Right cardiac atrium (tissue), 5 donors: ENCODE measurements at places on chromosomes 7 and 10. TPM values are rescaled to one million over a fixed set of nuclear protein-coding genes. Genes with fewer than 3 reads are reported as not detected.

MMRN2 gene
- polyA plus RNA-seq, result 19.8 TPM

APBB1IP gene
- 2.8 TPM for polyA plus RNA-seq

RAB19 gene
- not detected for polyA plus RNA-seq

SORCS3 gene
- 0.07 TPM for polyA plus RNA-seq

TEX47 gene
- polyA plus RNA-seq, result not detected

VAX1 gene
- polyA plus RNA-seq, result not detected

PAOX gene
- 2.7 TPM for polyA plus RNA-seq

WAPL gene
- 10.9 TPM for polyA plus RNA-seq

DNA sequence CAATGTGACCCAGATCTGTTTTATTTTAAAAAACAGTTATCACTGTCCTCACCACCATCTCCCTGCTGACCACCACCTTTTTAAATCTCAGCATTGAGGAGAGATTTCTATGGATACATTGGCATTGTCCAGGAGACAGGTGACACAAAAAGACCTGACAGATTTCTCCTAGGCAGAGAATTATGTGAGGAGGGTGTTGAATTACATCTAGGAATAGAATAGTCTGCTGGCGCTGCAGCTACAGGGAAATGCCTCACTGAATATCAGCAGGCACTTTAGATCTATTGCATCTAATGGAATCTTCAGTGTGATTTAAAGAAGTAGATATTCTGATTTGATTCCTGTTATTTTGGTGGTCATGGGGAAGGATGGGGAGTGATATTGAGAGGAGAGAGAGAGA is 593.5 kb downstream of the NRG3 start:
- DNase-seq, result no peak

GRCh38 chr7:128791972-128792327 is 182 bp downstream of the CCDC136 start:
- no peak for DNase-seq

DNA sequence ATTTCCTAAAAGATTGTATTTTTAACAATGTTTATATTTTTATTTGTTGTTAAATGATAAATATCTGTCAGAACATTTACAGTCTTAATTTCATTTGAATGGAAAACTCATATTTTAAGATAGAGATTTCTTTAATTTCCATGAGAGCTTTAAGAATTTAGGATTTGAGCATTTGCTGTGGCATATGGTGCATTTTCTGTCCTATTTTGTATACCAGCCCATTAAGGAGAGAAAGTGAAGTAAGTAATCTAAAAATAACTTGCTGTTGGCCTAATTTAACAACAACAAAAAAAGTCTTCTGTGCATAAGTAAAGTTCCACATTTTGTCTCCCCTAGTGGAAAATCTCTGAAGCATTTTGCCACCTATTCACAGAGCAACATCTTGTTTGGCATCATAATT is 190.9 kb upstream of the PPP1R3A start:
- DNase-seq, result no peak

GRCh38 chr10:89543841-89544240 is 8.4 kb upstream of the SLC16A12 start:
- DNase-seq, result no peak

- no peak for DNase-seq
These were observed 63.2 kb downstream of the GPR37 start for GRCh38 chr7:124702385-124702784.

- DNase-seq, result peak; percentile 67
These were observed 67.8 kb downstream of the GSAP start for GRCh38 chr7:77348371-77348813.

GRCh38 chr10:117320050-117320665 is 55.1 kb downstream of the PDZD8 start:
- DNase-seq, result no peak

- DNase-seq, result no peak
These were observed 10.9 kb downstream of the SEC31B start for GRCh38 chr10:100508691-100509150.

DNA sequence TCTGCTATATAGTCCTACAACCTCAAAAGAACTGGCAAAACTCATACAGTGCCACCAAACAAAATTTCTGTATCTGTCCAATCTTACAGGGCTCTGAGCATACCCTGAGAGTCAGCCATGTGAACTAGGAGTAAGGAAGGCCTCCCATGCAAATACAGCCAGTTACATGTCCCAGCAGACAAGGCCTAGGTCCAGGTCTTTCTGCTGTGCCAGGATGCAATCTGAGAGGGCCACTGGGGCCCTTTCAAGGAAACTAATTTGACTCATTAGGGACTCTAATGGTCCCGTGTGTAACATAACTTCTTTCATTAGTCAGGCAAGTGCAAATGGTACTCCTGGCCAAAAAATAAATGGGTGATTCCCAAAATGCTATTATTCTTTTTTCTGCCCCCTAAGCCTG is 17.9 kb upstream of the HIBADH start:
- DNase-seq, result no peak

DNA sequence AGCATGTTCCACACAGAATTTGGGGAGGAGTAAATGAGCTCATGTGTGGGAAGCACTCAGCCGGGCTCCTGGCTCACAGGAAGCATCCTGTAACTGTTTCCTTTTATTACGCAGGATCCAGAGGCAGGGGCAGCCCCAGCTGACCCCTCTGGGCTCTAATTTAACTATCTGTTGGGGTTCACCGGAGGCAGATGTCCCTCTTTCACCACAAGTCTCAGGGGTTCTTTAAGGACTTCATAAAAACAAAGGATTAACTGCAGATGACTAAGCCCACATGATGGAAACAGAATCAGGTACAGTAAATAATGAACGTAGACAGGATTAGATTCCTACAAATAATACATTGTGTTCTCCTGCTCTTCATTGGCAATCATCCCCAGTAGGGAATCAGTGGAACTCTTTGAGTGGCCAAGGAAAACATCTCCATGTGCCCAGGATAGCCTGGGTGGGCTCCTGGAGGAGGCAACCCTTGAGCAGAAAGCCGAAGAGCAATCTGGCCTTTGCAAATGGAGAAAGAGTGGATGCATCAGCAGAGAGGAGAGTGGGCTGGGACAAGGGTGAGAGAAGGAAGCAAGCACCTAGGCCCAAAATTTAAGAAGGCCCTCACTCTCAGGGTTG is 24.6 kb downstream of the TBXAS1 start:
- DNase-seq, result no peak

DNA sequence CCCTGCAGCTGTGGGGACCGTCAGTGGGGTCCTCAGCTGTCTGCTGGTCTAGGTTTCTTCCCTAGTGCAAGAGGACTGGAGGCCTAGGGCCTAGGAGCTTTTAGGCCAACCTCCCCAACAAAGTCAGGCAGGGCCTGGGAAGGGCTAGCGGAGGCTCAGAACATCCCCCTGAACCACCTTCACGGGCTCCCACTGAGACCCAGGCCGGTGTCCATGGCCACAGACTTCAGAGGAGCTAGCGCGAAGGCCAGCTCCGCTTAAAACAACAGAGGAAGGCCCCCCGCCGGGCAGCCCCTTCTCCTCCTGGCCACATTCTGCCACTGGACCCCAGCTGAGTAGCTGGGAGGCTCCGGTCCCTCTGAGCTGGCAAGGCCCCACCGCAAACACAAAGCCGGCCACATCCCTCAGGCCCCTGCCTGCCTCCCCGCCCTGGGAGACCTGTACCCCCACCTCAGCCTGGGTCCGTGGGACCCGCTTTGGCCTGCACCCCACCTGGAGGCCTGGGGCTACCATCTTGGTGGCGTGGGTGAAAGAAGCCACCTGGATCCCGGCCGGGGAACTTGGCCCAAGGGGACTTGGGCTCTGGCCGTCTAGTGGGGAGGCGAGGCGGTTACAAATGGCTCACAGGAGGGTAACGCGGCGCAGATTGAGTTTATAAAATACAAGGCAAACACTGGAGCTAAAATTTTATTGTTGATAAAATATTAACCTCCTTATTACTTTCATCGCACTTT is 5.4 kb upstream of the UNCX start:
- DNase-seq, result no peak

DNA sequence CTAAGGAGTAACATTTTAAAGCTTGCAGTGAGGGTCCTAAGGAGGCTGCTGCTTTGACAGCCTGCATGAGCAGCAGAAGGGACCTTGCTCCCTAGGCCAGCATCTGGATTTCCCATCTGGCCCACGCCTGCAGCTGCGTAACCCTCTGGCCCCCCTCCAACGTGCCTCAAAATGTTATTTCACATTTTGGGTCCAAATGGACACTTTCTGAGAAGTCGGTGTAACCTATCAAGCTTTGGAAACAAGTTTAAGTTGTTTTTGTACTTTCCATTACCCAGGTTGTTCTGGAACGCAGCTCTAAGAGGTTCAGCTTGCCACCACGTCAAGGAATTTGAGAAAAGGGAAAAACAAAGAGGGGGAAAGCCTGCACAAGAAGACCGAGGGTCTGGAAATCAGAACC is 338.3 kb downstream of the KCNMA1 start:
- peak; percentile 54 for DNase-seq

- DNase-seq, result no peak
These were observed 515.7 kb downstream of the RPS24 start for GRCh38 chr10:78549140-78549935.

GRCh38 chr10:26391701-26392695 is 46.1 kb upstream of the APBB1IP start:
- peak; percentile 68 for DNase-seq

DNA sequence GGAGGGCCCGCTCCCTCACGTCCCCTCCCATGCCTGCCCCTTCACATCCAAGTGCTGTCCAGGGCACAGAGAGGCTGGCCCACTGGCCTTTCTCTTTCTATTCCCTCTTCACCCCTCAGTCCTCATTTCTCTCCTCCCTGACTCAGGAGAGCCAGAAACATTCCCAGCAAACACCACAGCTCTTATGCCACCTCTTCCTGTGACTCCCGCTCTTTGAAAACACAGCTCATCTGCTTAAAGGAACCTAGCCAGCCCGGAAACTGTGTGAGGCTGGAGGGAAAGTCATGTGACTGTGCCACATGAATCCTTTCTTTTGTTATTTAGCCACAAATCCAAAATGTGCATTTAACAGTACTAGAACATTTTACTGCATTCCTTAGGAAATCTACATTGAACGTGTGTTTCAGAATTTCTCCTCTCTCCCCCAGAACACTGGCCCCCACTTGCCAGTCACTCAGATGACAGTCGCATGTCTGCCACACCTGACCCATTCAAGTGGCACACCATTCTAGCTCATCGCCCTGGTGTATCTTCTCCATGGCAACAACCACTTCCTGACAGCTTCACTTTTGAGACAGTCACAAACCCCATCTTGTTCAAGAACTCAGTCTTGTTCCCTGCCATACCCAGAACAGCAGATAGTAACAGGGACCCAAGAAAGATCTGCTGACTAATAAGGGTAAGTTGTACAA is 42.8 kb downstream of the GRB10 start:
- DNase-seq, result no peak

GRCh38 chr7:4868493-4868892 is 6.7 kb upstream of the PAPOLB start:
- no peak for DNase-seq

GRCh38 chr7:135998081-135998480 is 20.9 kb upstream of the MTPN start:
- no peak for DNase-seq

- DNase-seq, result no peak
These were observed 28.4 kb upstream of the IFRD1 start for GRCh38 chr7:112421666-112422486.

DNA sequence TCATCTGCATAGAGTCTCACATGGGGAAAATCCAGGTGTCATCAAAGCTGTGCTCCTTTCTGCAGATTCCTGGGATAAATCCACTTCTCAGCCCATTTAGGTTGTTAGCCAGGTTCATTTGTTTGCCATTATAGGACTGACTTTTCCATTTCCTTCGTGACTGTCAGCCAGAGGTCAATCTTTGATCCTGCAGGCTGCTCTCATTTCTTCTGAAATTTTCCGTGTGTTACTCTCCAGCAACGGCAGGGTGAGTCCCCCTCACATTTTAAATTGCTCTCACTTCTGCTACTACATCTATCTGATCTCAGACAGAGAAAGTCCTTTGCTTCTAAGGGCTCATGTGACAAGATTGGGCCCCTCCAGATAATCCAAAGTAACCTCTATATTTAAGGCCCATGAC is 150.7 kb upstream of the BET1 start:
- no peak for DNase-seq

- no peak for DNase-seq
These were observed 36.0 kb upstream of the PPP1R3C start for GRCh38 chr10:91668913-91669312.

GRCh38 chr10:70405037-70405824 is 1.3 kb downstream of the EIF4EBP2 start:
- DNase-seq, result peak; percentile 85

GRCh38 chr10:51574248-51575048 is 124.9 kb downstream of the CSTF2T start:
- no peak for DNase-seq

GRCh38 chr7:70017357-70017756 is 419.1 kb downstream of the AUTS2 start:
- DNase-seq, result no peak

DNA sequence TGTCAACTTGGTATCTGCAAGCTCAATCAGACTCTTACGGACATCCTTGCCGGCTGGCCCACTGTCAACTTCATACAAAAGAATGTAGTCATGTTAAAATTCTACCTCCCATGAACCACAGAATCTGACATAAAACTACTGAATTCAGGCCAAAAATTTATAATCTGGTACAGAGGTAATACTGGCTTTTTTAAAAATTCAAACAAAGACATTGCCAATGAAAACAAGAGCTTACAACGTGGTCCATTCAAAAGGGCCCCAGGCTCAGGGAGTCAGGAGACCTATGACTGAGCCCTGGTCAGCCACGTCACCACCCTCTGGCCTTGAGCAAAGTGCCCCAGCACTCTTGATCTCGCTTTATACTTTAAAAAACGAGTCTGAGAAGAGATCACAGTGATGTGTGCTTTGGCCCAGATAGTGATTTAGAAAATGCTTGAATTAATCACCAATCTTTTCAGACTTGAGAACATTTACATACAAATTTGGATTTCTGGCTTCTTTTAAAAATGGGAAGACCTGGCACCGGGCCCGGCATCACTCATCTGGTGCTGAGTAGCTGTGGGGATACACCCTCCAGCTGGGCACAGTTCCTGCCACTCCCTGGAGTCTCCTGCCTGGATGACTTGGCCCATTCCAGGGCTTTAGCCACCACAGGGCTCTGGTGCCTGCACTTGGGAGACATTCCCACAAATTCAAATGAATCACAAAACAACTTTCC is 94.1 kb downstream of the PIP4K2A start:
- peak; percentile 93 for DNase-seq

DNA sequence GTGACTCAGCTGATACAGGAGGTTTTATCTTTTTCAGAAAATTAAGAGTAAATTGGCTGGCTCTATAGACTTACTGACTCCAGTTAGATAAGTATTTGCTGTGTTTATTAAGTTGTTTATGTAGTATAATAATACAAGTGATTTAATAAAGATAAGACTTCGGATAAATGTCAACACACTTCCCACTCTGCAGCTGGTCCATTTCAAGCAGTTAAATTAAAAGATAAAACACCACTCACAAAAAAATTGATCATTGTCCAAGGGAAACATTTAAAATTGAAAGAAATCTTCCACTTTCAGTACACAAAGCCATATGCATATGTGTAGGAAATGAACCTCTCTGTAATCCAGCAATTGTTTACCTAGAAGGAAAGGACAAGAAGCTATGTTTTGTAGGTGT is 106.1 kb upstream of the SP8 start:
- no peak for DNase-seq

GRCh38 chr10:133489816-133490588 is 36.3 kb downstream of the SCART1 start:
- no peak for DNase-seq

GRCh38 chr10:7707858-7708622 is 4.9 kb downstream of the ITIH2 start:
- DNase-seq, result no peak
